Gastrocnemius medialis (tissue), 4 donors: ENCODE measurements at places on chromosomes 6 and 20. TPM values are rescaled to one million over a fixed set of nuclear protein-coding genes. Genes with fewer than 3 reads are reported as not detected.

DNA sequence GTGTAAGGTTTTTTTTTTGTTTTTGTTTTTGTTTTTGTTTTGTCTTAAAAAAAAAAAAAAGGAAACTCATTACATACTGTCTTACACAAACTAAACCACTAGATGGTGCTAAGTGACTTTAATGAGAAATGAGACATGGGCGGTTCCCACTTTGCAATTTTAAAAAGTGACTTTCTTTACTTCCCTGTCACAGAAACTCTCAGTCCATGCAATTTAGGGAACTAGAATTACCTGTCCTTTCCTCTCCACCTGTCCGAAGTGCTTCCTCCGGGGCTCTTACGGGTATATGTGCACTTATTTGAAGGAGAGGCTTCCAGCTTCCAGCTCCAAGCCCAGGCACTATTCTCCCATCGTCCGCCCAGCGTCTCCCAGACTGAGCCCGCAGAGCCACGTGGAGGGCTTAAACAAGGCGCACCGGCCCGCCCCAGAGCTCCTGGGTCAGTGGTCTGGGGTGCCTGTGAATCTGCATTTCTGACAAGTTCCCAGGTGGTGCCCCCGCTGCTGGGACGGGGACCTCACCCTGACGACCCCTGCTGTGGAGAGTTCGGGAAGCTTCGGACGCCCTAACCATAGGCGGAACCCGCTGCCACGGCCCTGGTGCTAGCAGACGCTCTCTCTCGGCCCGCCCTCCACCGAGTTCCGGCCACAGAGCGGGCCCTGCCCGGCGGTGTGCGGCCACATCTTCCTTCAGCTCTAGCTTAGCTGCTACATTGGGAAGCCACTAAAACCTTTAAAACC, 26.1 kb downstream of the BFSP1 start:
- no peak for DNase-seq

- no peak for DNase-seq
Observed at GRCh38 chr6:44999066-44999465, 329.1 kb upstream of the RUNX2 start.

DNA sequence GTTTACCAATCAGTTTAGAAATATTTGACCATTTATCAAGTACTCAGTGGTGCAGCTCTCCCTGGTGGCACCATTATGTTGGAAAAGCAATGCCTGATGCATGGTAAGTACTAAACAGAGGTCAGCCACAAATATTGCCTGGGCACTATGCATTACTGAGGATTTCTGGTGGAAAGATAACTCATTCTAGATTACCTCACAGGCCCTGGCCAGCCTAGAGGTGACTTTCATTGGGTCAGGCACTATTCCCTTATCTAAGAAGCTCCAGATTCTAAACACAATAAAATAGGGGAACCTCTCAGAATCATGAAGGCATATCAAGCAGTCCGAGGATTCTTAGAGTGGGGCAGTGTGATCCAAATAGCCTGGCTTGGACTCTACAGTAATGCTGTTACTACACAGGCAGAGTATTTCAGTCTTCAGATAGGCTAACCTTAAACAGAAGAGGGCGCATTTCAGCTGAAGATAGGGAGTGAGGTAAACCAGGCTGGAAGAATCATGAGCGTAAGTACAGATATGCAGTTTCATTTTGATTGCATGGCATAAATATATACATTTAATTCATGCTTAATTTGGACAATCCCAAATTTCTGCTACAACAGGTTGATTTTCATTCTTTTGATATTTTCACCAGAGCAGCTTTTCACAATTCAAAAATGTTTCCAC, 12.1 kb downstream of the LGSN start:
- DNase-seq: no peak

- no peak for DNase-seq
Observed at GRCh38 chr6:35179901-35180535, 33.7 kb upstream of the SCUBE3 start.

GRCh38 chr20:62051144-62051543, 14.5 kb downstream of the TAF4 start:
- no peak for DNase-seq

- DNase-seq: no peak
Observed at GRCh38 chr20:43915211-43916072, 790 bp downstream of the TOX2 start.

DNA sequence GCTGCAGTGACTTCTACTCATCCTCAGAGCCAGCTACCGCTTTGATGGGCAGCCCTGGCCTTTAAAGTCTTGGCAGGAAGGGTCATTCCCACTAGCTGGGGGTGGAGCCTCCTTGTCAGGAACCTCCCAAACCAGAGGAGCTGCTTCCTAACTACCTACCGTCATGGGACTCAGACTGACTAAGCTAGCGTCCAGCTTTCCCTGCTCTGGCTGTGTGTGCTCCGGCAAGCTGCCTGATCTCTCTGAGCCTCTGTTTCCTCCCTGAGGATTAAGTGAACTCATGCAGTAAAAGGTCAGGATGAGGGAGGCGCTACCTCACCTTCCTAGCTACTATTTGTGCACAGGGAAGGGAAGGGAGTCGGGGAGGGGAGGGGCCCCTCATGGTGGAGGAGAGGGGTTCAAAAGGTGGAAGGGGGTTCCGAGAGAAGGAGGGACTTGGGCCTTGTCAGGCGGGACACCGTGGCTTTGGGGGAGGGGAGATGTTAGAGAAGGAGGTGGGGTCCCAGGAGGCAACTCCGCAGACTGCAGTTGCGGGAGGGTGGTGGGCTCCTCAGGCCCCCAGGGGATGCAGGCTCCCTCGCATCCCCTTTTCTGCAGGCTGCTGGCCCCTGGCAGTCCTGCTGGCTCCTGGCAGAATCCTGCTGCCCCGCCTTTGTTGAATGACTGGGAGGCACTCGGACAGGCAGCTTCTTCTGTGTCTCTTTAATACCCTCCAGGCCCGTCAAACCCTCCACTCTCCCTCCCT, 9.8 kb downstream of the DUSP15 start:
- no peak for DNase-seq

DNA sequence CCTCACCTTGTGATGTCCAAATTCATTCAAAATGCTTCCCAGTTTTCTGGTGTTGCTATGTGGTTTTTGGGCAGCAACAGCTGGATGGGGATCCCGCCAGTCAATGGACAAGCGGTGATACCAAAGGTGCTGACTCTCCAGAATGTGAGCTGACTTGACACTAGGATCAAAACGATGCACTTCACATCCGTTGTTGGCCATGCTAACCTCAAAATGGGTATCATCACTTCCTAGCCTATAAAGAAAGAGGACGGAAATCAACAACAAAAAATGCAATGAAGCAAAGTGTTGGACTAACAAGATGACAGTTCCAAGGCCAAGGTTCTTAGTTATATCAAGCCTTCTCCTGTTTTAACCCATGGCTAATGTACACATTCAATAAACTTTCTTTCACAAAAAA, 59.2 kb downstream of the METTL24 start:
- DNase-seq: no peak

DNA sequence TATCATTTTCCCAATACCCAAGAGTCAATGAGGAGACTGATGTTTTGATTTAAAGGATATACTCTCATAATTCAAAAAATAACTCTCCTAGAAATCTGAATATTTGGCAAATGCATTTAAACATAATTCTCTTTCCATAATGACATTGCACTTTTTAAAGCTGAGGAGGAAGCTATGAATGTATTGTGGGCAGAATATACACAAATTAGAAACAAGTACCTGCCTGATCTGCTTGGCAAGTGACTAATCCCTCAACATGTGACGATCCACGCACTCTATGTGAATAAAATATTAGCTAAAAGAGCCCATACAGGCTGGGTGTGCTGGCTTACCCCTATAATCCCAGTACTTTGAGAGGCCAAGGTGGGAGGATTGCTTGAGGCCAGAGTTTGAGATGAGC, 88.3 kb upstream of the CCDC28A start:
- no peak for DNase-seq

DNA sequence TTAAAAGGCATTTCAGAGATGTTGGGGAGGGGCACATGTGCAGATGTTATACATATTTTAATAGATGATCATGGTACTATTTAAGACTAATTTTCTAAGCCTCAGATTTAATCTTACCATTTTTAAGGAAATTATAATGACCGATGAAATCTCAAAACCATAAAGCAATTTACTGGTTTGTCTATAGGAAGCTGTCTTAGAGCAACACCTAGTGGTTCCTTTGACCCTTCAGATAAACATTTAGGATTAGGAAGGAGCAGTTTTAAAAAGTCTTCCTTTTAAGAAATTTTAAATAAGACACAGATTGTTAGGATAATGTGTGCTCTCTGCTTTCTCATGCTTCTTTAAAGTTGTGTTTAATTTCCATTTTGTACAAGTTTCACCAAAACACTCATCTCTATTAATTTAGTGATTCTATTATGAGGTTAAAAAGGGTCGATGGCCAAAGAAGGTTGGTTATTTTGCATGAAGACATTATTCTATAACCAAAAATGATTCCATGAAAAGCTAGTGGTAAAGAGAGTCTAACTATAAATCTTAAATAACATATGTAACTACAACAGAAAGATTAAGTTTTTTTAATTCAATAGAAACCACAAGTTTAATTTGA, 376.4 kb downstream of the HACE1 start:
- no peak for DNase-seq

- no peak for DNase-seq
Observed at GRCh38 chr20:6735942-6736845, 31.3 kb upstream of the BMP2 start.

- DNase-seq: no peak
Observed at GRCh38 chr6:41439524-41440418, 104.4 kb downstream of the NCR2 start.

DNA sequence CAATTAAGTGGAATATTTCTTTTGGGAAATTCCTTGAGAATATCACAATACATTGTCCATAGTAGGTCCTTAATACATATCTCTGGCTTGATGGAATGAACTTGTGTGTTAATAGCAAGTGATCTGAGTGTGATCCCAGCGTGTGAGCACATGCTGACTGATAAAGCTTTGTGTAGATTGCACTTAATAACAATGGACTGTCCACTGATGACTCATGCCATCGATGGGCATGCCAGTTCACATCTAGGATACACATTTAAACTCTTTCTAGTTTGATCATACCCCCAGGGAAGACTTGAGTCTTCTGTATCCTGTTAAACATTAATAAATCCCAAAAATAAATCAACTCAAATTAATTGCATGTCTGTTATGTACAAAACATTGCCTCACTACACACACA, 454.3 kb upstream of the SPTLC3 start:
- no peak for DNase-seq

- no peak for DNase-seq
Observed at GRCh38 chr6:7911345-7911725, 747 bp upstream of the TXNDC5 start.

GRCh38 chr6:131524695-131525336, 48.2 kb upstream of the ARG1 start:
- no peak for DNase-seq

- DNase-seq: no peak
Observed at GRCh38 chr6:42010185-42010891, 40.0 kb upstream of the TAF8 start.

- no peak for DNase-seq
Observed at GRCh38 chr6:122677406-122677805, 67.2 kb downstream of the PKIB start.

- DNase-seq: no peak
Observed at GRCh38 chr6:150245148-150245935, 102.5 kb downstream of the PPP1R14C start.

DNA sequence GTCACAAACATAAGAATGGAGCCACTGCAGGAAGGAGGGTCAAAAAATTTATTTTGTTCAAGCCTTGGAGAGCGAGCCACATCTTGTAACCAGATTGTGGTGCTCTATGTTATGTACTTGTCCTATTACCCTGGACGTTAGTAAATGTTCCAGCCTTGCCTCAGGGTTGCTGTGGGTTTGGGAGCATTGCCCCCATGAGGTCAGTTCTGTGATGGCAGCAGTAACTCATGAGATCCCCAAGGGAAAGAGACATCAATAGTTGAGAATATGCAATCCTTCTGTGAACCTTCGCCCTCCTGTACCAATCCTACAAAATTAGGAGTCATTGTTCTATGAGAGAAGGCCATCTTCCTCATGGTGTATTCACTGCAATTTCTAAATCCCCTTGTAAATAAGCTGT, 16.4 kb upstream of the CFAP206 start:
- no peak for DNase-seq

GRCh38 chr20:59778615-59779200, 154.7 kb downstream of the SYCP2 start:
- no peak for DNase-seq

GRCh38 chr6:7051780-7052442, 55.9 kb upstream of the RREB1 start:
- DNase-seq: peak; percentile 70

DNA sequence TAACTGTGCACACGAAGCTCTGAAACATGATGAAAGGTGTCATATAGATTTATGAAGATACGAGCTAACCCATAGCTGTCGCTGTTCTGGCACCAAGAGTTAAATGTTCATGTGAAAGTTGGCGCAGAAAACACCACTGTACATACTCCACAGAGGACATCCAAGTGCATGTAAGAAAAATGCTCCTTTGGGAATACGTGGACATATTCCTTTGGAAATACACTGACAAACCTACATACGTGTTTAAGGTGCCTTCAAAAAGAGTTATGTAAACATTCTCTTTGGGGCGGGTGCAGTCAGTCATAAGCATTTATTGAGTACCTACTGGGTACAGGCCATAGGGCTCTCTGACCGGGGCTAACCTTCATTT, 723 bp upstream of the ARID1B start:
- no peak for DNase-seq

GRCh38 chr6:84546427-84546914, 217.9 kb downstream of the TBX18 start:
- no peak for DNase-seq

- no peak for DNase-seq
Observed at GRCh38 chr6:165184192-165184979, 125.0 kb downstream of the C6orf118 start.

MCCD1 gene
- total RNA-seq: not detected

AIG1 gene
- 5.6 TPM for total RNA-seq

MUC21 gene
- not detected for total RNA-seq

TRERF1 gene
- 0.51 TPM for total RNA-seq

TRIM40 gene
- not detected for total RNA-seq

AIF1 gene
- total RNA-seq: 4.8 TPM

GTSF1L gene
- not detected for total RNA-seq

DAAM2 gene
- 84.0 TPM for total RNA-seq

TMC2 gene
- total RNA-seq: 0.10 TPM

DPM1 gene
- 77.3 TPM for total RNA-seq
